ENCODE measurements at places on chromosomes 2 and 18.

DNA sequence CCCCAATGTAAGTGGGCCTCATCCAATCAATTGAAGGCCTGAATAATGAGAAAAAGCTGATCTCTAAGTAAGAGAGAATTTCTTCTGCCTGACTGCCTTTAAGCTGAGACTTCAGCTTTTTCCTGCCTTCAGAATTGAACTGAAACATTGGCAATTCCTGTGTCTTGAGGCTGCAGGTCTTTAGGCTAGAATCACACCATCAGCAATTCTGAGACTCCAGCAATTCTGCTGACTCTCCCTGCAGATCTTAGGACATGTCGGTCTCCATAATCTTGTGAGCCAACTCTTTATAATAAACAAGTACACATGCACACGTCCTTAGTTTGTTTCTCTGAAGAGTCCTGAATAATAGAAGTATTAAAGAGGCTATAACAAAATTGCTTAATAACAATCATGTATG, 209.1 kb downstream of the FSIP2 start:
- no peak for DNase-seq

DNA sequence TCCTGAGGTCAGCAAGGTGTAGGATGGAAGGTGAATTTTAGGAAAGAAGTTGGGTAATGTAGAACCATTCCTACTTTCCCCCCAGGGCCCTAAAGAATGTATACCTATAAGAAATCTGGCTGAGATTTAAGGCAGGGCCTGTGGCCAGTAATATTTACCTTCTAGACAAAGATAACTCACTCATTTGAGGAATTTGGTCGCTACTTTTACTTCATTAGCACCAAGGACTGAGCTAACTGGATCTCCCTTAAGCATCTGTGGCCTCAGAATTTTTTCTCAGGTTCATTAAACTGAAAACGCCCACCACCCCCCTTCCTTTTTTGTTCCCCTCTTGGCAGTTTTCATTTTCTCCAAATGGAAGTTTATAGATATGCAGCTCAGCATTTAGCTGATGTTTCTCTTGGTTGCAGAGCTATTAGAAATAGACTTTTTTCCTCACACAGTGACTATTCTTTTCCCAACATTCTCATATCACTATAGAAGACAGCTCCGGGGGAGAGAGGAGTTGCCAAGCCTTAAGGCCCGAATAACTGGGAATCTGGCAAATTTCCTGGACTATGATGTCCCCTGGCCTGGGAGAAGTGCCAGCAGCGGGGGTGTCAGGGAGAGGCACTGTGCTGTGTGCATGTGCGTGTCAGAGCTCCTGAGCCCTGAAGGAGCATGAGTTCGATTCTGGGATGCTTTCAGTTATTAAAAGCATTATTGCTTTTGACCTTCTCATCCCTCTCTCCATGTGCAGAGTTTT, 310.9 kb downstream of the PRKCE start:
- peak; percentile 15 for DNase-seq

- DNase-seq, result no peak
Observed at GRCh38 chr18:57446322-57446721, 11.1 kb downstream of the ONECUT2 start.

- no peak for DNase-seq
Observed at GRCh38 chr2:138267902-138268254, 233.7 kb upstream of the SPOPL start.

DNA sequence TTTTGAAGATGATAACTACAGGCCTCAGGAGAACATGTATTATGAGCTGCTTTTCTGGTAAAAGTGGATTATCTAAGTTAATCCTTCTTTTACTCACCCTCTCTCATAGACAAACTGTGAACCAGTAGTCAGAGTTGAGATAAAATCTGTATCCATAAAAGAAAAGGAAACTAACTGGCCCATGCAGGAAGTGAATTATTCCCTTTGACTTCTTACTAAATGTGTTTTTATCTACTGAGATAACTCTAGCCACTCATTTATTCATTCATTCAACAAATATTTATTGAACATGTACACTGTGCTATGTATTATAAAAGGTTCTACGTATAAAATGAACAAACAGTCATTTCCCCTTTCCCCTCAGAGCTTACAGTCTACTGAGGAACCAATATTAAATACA, 10.0 kb downstream of the WDR35 start:
- no peak for DNase-seq

- no peak for DNase-seq
Observed at GRCh38 chr2:158493458-158493857, 36.7 kb downstream of the PKP4 start.

- no peak for DNase-seq
Observed at GRCh38 chr2:96110621-96111256, 5.6 kb downstream of the ADRA2B start.

DNA sequence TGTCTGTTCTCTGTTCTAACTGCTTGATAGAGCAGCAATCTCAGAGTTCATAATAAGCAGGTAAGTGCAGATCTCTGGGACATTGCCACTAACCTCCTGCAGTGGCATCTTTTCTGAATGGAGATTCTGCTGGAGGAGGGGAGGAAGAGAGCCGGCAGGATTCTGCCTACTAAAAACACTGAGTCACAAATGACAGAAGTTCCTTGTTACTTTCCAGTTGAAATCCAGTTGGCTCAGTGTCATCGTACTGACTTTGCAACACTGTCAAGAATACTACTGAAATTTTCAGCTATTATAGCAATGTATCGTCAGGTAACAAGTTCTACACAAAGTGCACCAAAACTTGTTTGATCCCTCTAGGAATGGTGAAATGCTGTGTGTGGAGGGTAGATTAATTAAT, 79.6 kb upstream of the ST6GAL2 start:
- DNase-seq, result no peak

GRCh38 chr2:182128821-182129707, 143.4 kb downstream of the PPP1R1C start:
- no peak for DNase-seq

DNA sequence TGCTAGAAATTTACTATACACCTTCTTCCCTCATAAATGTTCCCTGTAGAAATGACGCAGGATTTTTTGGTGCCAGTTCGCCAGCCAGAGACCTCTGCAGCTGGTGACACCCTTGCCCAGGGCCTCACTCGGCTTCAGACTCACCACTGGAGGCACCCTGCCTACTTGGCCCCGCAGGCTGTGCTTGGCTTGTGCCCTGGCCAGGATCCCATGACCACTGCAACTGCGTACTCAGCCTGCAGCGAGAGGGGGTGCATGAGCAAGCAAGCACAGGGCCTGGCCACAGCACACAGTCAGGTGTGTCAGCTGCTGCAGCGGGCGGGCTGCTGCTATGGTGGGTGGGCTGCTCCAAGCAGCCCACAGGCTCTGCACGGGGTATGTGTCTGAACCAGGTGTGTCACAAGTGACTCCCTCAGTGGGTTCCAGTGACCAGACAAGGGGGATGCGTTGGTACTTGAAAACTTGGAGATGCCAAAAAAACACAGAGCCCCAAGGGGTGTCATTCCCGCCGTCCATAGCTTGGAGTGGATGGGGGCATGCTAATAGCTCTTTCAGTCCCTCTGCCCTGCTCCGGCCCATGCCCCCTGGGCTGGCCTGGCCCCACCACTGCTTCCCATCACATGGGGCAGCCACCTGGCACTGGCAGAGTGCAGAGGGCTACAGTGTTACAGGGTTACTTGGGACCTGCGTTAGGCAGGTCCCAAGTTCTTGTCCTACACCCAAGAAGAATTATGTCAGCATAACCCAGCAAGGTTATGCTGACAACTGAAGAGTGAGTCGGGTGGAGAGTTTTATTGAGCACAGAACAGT, 46.6 kb upstream of the TANC1 start:
- DNase-seq, result no peak

- DNase-seq, result no peak
Observed at GRCh38 chr18:78986018-78986481, 6.4 kb downstream of the SALL3 start.

GRCh38 chr2:16633621-16634430, 31.8 kb downstream of the CYRIA start:
- DNase-seq, result no peak

GRCh38 chr18:10354241-10354811, 100.1 kb upstream of the APCDD1 start:
- DNase-seq, result no peak

DNA sequence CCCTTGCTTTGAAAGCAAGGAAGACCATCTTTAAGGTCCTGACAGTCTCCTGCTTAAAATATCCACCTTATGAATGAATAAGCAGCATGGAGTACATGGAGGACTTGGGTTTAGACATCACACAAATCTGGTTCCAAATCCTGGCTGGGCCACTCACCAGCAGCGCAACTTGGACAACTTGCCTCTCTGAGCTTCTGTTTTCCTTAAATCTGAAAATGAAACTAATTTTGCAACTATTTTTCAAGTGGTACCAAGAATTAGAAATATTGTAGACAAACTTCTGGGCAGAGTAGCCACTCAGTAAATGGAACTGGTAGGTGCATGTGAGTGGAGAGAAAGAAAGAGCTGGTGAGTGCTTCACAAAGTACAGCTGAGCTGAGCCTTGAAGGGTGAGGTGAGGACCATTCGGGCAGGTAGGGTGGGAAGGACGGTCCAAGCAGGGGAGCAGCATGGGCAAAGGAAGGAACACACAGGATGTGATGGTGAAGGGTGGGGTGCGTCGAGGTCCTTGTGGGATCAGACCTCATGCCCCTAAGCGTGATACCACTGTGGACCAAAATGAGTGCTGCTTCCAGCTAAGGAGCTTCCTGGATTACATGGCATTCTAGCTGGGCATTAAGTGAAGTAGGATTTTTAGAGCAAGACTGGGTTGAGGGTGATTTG, 14.4 kb upstream of the TET3 start:
- DNase-seq, result no peak

GRCh38 chr2:173823543-173823939, 141.6 kb downstream of the SP3 start:
- DNase-seq, result no peak

DNA sequence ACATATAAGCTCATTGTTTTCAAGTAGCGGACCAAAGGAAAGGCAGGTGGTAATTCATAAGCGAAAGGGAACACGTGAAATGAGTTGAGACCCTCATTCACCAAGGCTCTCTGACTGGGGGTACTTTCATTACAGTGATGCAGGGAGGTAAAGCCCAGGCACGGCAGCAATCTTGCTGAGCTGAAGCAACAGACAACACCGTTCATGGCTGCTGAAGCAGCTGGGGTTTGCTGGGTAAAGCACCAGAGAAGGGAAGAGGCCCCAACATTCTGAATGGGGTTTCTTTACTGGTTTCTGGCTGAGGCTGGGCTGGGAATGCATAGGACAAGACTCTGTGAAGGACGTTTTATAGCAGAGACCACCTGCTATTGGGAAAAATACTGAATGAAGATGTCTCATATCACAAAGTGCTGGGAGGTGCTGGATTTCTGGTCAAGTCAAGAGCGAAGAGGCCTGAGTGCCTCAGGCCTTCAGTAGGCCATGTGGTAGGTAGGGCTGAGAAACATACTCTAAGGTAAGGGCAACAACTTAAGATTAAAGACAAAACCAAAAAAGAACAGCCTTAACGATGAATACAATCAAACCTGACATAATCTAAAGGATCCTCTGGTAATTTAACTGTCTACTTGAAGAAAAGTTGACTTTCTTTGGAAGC, 324.7 kb upstream of the PIK3C3 start:
- DNase-seq, result no peak

DNA sequence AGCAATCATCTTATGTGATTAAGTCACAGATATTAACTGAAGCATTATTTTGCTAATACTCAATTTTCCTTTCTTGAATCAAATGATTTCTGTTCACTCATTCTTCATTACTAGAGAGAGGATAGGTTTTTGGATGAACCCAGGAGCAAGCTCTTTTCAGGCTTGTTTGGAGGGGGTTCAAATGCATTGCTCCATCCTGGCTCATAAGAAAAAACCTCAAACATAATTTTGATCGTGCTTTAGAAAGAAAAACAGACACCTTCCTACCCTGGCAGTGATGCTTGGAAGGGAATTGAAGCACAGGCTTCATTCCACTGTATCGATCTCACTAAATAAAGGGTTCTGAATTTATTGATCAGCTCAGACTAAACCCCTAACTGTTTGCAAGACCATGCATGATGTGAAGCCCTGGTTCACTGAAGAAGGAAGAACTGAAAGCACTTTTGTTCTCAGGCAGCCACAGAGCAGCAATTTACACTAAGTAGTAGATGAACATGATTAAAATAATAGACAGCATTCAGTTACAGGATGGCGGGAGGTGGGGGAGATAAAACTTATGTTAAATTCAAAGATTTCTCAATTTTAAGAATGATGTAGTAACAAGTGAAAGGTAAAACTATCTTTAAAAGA, 53.4 kb downstream of the CDH2 start:
- DNase-seq, result no peak

DNA sequence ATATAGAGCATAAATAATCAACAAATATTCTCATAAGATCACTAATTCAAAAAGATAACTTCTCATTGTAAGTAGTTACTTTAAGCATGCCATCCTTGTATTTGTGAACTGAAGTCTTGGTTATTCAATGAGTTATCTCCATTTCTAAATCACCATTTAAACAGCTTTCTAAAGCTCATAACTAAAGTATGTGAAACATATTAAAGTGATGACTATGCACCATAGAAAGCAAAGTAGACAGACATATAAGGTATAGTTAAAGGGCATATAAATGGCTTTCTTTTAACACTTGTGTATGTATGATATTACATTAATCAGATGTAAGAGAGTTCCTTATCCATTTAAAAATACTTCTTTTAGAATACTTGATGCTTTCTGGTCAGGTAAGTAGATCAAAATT, 83.5 kb downstream of the IKZF2 start:
- no peak for DNase-seq

GRCh38 chr2:232731470-232731869, 34.3 kb downstream of the GIGYF2 start:
- DNase-seq, result no peak

- no peak for DNase-seq
Observed at GRCh38 chr2:8224347-8225190, 457.3 kb upstream of the ID2 start.

DNA sequence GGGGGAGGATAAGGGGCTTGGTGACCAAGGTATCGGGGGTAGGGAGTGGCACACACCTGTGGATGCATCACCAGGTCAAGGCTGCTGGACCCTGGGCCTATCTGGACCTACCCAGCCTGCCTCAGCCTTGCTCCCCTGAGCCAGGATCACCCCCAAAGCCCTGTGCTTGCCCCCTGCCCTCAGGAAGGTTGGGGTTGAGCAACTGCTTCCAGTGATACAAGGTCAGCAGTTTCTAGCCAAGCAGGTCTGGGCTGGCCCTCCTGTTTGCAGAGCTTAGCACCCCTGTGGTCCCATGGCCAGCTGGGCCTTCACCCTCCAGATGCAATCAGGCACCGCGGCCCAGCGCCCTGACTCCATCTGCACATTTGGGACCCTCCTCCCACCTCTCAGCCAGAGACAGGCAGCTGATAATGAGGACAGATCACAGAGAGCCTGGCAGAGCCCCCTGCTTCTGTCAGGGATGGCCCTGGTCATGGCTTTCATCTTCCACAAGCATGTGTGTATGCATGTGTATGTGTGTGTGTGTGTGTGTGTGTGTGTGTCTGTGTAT, 154.6 kb downstream of the TFCP2L1 start:
- no peak for DNase-seq
